ENCODE measurements at places on chromosomes 7 and 10.
A peak's percentile ranks its signal among the peaks of the same experiment; 100 is the strongest.

DNA sequence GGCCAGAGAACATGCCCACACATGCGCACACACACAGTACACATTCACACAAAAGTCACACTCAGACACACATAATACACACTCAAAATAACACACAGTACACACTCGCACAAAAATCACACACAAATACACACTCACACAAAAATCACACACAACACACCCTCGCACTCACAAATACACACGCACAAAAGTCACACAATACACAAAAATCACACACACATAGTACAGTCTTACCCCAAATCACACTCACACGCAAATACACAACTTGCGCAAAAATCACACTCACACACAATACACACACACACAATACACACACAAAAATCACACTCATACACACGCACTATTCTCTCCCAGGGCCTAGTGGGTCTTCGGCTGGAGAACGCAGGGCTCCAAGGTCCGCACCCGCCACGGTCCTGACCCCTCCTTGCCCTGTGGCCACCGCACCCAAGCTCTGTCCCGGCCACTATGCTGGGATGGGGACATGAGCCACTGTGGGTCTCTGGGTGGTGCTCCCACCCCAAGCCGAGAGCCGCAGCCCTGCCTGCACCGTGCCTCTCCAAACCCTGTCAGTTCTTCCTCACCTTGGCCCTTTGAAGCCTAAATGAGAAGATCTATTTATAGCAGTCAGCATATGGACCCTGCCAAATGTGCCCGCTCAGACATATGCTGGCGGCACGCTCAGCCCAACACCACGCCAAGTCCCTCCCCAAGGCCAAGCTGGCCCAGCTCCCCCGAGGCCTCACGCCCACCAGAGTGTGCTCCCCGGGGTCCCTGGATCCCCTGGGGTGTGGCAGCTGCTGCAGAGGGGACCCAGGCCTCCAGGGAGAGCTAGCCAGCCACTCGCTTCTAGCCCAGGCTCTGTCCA, 55.9 kb downstream of the ELFN1 start:
- DNase-seq: no peak

DNA sequence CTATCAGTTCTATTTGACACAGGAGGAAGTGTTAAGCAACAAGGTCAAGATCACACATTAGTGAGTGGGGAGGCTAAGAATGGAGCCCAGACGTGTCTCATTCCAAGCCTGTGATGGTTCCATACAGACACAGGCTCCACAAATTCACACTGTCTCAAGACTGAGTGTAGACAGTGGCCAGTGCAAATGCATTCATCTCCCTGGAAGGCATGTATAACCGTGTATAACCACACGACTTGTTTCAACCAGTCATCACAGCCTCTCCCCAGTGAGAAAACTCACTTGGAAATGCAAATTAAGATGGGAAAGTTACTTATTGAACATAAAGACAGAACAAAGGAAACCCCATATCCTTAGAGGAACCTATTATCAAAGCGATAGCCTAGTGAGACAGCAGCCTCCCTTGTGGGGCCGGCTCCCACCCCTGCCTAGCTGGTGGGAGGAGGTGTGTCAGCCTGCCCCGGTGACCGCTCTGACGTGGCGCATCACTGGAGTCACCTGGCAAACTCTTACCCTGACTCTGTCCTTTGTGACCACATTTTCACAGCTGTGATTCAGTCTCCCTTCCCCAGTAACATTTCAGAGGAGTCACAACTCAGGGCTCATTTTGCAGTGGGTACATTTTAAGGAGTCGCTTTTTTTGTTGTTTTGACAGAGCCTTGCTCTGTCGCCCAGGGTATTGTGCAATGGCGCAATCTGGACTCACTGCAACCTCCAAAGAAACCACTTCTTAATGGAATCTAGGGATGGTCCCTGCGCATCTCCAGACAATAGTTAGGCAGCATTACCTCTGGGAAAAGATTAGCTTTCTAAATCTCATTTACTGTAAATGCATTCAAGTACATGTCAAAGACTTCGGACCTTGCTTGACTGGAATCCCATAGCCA, 126.6 kb upstream of the PARD3 start:
- DNase-seq: no peak

DNA sequence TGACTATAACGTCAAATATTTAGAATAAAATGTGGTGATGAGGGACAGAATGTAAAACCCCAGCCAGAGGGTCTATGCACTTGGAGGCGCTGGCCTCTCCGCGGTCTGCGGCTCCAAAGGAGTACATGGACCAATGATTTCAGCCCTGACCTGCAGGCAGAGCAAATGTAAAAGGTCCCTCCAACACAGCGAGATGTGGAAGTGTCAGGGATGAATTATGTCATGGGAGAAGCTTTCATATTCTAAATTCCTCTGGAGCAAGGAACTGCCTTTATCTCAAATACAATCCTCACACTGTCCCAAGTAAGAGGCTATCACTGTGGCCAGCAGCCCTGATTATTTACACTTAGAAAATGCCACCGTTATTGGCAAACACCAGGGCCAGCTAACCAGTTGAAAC, 139.4 kb downstream of the GFRA1 start:
- no peak for DNase-seq

DNA sequence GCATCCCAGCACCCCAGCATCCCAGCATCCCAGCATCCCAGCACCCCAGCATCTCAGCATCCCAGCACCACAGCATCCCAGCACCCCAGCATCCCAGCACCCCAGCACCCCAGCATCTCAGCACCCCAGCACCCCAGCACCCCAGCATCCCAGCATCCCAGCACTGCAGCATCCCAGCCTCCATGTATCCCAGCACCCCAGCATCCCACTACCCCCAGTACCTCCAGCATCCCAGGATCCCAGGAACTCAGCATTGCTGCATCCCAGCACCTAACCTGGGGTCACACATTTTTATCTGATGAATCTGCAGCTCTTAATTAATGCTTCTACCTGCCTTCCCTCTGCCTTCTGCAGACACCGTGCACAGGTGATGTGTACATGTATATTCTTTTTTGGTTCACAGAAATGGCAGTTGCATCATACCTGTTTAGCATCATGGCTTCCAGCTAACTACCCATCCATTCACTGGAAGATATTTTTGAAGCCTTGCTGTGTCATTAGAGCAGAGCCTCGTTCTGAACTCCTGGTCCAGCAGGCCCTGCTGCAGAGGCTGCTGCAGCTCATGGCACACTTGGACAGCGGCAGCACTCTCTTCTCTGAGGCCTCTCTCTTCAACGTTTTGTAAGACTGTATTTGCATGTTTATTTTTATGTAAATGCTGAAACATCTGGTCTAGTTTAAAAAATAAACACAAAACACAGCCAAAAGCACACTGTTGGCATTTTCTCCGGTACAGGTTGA, 4.6 kb upstream of the CFAP46 start:
- DNase-seq: no peak

GRCh38 chr10:50917486-50917885, 32.1 kb upstream of the A1CF start:
- no peak for DNase-seq

- no peak for DNase-seq
Measured at GRCh38 chr10:117689566-117689965, 147.0 kb downstream of the EMX2 start.

DNA sequence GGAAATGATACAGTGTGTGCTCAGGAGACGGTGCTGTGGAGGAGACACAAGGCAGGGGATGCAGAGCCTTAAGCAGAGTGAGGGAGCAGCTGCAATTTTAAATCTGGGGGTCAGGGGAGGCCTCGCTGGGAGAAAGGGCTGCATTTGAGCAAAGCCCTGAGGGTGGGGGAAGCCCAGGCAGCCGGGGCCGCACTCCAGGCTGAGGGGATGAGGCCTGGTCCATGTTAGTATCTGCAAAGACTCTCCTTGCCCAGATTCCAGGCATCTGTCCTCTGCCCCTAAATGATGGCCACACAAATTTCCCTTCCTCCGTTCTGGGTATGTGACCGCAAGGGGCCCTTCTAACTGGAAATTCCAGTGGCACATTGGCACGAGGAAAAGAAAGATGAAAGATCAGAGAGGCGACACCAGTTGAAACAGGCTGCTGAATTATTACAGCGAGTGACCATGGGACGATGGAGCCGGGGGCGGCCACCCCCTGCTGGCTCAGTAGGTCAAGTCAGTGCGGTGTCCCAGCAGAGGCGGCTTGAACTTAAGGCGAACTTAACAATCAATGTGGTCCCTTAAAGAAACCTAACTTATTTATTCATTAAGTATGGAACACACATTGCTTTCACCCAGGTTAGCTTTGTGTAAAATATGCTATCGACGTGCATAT, 62.3 kb upstream of the KAT6B start:
- no peak for DNase-seq

GRCh38 chr7:157388301-157388700, 51.5 kb downstream of the DNAJB6 start:
- DNase-seq: no peak

DNA sequence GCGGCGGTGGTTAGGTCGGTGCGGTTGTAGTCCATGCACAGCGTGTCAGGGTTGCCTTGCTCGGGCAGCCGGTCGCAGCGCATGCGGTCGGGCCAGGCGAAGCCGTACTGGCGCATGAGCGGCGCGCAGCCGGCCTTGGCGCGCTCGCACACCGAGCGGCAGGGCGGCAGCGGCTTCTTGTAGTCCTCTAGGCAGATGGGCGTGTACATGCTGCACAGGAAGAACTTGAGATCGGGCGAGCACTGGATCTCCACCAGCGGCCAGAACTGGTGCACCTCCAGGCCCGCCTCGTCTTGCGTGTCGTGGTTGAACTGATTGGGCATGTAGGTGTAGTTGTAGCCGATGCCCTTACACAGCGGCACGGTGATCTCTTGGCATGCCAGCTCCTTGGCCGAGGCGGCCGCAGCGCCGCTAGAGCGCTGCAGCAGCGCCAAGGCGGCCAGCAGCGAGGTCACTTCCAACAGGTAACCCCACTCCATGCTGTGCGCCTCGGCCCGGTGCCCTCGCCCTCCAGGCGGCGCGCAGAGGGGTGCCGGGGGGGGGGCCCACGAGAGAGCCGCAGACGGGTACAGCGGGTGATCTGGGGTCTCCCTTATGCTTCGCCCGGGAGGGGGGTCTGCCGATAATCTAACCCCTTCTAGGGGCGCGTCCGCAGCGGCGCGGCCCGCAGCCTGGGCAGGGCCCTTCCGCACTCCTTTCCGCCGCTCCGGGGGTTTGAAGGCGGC, 983 bp downstream of the FZD8 start:
- DNase-seq: peak; percentile 36

GRCh38 chr10:17993361-17993760, 41.6 kb downstream of the SLC39A12 start:
- DNase-seq: no peak

DNA sequence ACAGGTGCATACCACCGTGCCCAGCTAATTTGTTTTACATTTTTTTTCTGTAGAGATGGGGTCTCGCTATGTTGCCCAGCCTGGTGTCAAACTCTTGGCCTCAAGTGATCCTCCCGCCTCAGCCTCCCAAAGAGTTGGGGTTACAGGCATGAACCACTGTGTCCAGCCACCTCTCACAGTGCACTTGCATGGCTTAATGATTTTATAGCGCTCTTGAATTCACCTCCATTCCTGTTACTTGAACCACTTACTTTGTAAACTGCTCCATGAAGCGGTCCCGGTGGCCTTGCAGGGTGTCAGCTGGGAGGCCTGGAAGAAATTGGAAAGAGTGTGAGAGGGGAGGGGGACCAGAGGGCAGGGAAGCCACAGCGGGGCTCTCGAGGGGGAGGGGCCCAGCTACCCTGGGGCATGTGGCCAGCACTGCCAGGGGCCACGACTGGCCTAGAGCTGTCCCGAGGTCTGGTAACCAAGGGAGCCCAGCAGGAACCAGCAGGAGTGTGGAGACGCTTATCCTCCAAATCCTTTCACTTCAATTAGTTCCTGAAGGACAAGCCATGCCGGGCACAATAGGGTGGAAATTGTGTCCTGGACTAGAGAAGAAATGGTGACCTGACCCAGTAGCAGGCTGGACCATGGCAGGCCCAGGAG, 76.0 kb downstream of the SPDYE5 start:
- DNase-seq: peak; percentile 13

DNA sequence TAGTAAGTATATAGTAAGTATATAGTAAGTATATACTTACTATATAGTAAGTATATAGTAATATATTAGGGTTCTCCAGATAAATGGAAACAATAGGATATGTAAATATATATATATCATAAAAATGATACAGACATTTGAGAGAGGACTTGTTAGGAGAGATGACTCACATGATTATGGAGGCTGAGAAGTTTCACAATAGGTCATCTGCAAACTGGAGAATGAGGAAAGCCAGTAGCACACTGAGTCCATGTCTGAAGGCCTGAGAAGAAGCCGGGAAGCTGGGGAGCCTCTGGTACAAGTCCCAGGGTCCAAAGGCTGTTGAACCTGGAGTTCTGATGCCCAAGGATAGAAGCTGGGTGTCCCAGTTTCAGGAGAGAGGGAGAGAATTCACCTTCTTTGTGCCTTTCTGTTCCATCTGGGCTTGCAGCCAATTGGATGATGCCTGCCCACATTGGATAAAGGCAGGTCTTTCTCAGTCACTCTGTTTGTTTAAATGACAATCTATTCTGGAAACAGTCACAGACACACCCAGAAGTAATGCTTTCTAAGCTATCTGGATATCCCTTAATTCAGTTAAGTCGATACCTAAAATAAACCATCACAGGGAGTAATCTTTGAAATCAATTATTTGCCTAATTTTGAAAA, 205.5 kb upstream of the CDC14C start:
- no peak for DNase-seq

GRCh38 chr7:42854571-42855118, 57.2 kb downstream of the C7orf25 start:
- no peak for DNase-seq

- no peak for DNase-seq
Measured at GRCh38 chr7:125857606-125858005, 928.0 kb upstream of the POT1 start.

DNA sequence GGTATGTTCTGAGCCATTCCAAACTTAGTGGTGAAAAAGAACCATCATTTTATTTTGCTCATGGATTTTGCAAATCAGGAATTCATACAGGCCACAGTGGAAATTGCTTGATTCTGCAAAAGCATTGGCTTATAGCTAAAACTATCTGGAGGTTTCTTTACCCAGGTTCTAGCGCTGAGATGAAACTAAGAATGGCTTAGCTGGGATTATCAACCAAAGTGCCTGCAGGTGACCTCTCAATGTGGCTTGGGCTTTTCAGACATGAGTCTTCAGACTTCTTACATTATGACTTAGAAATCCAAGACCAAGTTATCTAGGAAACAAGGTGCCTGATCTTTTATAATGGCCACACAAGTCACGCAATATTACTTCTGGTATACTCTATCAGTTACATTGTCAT, 140.1 kb downstream of the HGF start:
- DNase-seq: no peak

DNA sequence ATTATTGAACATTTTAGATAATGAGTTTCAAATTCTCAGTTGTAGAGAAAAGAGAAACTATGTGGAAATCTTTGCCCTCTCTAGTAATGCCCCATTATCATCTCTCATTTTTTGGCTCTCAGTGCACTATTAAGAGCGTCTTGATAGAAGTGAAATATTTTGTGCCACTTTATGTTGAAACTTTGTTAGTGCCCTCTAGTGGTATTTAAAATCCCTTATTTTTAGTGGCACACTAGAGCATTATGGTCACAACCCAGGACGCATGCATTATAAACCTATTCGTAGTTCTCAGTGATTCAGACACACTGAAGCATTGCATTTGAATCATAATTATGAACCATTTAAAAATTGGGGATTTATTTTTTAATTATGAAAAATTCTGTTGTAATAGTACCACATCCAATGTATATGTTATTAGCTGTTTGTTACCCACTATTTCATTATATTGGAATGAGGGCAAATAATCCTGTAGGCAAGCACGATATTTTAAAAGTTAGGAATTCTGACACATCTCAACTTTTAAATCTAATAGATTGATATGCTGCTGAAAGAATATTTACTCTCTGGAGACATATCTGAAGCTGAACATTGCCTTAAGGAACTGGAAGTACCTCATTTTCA, 21.9 kb downstream of the PDCD4 start:
- no peak for DNase-seq

- no peak for DNase-seq
Measured at GRCh38 chr7:9698375-9698774, 1265.0 kb downstream of the NXPH1 start.

All from head of caudate nucleus (tissue), 42 donors.